Spinal cord (tissue), 10 donors: ENCODE measurements at places on chromosomes 5 and 9. TPM values are rescaled to one million over a fixed set of nuclear protein-coding genes. Genes with fewer than 3 reads are reported as not detected.

GRCh38 chr5:163622799-163623198, 117.4 kb downstream of the MAT2B start:
- H3K27ac ChIP-seq = no peak overlapping the region
- H3K36me3 ChIP-seq = no peaks in the 10 kb centered on the region
- H3K4me1 ChIP-seq = no peaks in the 10 kb centered on the region

DNA sequence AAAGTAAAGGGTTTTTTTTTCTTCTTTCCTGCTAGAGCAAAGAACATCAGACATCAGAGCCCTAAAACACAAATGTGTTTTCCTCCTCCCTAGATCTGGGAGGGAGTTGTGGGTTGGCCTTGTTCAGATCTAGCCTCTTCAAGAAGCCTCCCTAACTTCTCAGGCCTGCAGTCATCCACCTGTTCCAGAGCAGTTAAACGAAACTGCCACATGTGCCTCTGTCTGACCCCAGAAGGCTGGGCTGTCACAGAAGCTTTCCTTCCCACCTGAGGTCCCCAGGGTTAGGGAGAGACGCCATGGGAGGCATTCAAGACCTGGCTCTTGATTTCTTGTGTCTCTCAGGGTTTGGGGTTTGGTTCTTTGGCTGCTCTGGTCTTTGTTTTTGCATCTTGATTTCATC, 87.0 kb downstream of the DAB2IP start:
- H3K27me3 ChIP-seq = no peaks in the 10 kb centered on the region
- no peak overlapping the region for H3K27ac ChIP-seq
- peaks cover 63% of the 10 kb centered on the region for H3K4me1 ChIP-seq
- H3K4me3 ChIP-seq = no peak overlapping the region

DNA sequence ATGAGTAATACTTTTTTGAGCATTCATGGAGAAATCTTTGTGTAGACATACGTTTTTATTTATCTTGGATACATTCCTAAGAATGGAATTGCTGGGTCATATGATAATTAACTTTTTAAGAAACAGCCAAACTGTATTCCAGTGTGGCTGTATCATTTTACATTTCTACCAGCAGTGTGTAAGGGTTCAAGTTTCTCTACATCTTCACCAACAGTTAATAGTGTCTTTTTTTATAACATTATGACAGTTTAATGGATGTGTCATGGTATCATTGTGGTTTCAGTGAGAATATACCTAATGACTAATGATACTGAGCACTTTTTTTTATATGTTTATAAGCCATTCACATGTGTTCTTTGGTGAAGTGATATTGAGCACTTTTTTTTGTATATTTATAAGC, 52.4 kb downstream of the NIPBL start:
- H3K4me3 ChIP-seq = no peak overlapping the region
- no peaks in the 10 kb centered on the region for H3K36me3 ChIP-seq
- no peak overlapping the region for H3K27ac ChIP-seq
- H3K4me1 ChIP-seq = no peaks in the 10 kb centered on the region
- no peak for DNase-seq

DNA sequence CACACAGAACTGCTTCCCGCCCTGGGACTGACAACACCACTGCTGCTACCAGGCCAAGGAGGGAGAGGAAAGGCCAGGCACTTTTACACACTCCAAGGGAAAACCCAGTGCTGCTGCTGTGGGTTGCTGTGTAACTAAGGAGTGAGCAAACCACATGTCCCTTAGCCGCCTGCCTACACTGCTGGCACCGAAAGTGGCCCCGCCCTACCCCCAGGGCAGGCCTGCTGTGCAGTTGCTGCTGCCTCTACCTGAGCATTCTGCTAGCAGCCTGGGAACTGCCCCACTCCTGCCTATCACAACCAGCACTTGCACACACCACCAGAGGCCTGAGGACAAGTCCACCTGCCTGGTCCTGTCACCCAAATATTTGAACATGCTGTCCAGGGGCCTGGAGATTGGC, 740.9 kb downstream of the DTWD2 start:
- no peak overlapping the region for H3K27ac ChIP-seq
- H3K36me3 ChIP-seq = no peaks in the 10 kb centered on the region
- no peak overlapping the region for H3K4me3 ChIP-seq
- DNase-seq = no peak

DNA sequence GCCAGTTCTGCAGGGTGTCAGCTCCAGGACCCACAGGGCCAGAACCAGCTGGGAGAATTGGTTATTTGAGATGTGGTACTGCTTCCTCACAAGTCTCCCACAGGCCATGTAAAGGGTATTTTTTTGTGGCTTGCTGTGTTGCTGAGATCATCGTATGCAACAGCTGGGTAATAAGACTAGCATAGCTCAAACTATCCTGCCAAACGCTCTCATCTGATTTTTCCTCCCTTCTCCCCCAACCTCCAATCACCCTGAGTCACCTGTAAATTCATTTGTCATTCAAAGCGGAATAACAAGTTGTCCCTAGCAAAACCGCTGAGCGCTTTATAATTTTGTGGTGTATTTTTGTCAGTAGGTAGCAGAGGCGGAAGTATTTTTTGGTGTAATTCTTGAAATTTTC, 63.2 kb downstream of the NSG2 start:
- no peak overlapping the region for H3K27ac ChIP-seq
- peaks cover 37% of the 10 kb centered on the region for H3K4me1 ChIP-seq
- no peak for DNase-seq
- H3K36me3 ChIP-seq = peaks cover 18% of the 10 kb centered on the region
- no peaks in the 10 kb centered on the region for H3K27me3 ChIP-seq

GRCh38 chr9:87010626-87011025, 63.3 kb upstream of the GAS1 start:
- H3K36me3 ChIP-seq = no peaks in the 10 kb centered on the region
- no peak overlapping the region for H3K4me3 ChIP-seq
- H3K27me3 ChIP-seq = no peaks in the 10 kb centered on the region
- H3K27ac ChIP-seq = no peak overlapping the region
- DNase-seq = no peak

DNA sequence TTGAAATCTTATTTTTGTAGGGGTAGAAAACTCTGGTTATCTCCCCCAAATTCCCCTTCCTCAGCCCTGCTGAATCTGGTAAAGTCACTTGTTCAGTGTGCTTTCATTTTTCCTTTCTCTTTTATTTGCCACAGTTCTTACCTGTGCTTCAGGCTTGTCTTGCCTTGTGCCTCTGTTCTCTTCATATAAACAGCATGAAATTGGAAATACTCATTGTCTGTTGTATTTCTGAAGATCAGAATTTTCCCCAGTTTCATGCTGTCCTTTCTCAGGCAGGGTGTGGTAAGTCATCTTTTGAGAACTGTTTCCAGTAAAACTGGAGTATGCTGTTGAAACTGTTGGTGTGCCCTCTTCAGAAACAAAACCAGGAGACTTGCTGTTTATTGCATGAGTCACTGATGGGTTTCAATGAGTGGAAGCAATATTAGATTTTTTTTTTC, 7.0 kb downstream of the PAM start:
- H3K4me1 ChIP-seq = no peaks in the 10 kb centered on the region
- no peak overlapping the region for H3K4me3 ChIP-seq
- no peaks in the 10 kb centered on the region for H3K27me3 ChIP-seq
- no peak for DNase-seq

DNA sequence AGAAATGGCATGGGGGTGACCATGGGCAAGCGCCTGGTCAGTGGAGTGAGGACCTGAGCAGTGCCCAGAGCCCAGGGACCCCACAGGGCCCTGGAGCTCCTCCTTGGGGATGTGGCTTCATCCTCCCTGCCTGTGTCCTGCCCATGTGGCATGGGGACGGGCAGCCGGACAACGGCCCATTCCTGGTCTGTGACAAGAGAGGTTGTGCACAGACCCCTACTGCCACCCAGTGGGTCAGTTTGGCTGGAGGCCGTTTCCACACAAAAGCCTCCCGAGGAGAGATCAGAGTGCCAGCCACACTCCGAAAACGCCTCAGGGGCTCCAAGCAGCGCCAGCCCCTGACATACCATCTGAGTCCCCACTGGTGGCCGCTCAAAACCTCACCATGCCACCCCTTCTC, 19.8 kb downstream of the SLC6A18 start:
- no peak overlapping the region for H3K27ac ChIP-seq
- DNase-seq = no peak
- H3K27me3 ChIP-seq = peaks cover 27% of the 10 kb centered on the region
- peaks cover 17% of the 10 kb centered on the region for H3K4me1 ChIP-seq
- no peaks in the 10 kb centered on the region for H3K36me3 ChIP-seq

GRCh38 chr9:128104171-128104618, 23.3 kb downstream of the PTGES2 start:
- DNase-seq = no peak
- peaks cover 94% of the 10 kb centered on the region for H3K36me3 ChIP-seq
- H3K4me3 ChIP-seq = no peak overlapping the region

GRCh38 chr5:142156839-142157463, 48.4 kb downstream of the NDFIP1 start:
- no peak overlapping the region for H3K4me3 ChIP-seq
- H3K27me3 ChIP-seq = no peaks in the 10 kb centered on the region
- DNase-seq = no peak
- peaks cover 7% of the 10 kb centered on the region for H3K36me3 ChIP-seq
- H3K4me1 ChIP-seq = no peaks in the 10 kb centered on the region

GRCh38 chr9:75432386-75432785, 344.1 kb downstream of the OSTF1 start:
- H3K4me1 ChIP-seq = no peaks in the 10 kb centered on the region
- no peak overlapping the region for H3K4me3 ChIP-seq
- H3K36me3 ChIP-seq = no peaks in the 10 kb centered on the region
- H3K27ac ChIP-seq = no peak overlapping the region
- DNase-seq = no peak

DNA sequence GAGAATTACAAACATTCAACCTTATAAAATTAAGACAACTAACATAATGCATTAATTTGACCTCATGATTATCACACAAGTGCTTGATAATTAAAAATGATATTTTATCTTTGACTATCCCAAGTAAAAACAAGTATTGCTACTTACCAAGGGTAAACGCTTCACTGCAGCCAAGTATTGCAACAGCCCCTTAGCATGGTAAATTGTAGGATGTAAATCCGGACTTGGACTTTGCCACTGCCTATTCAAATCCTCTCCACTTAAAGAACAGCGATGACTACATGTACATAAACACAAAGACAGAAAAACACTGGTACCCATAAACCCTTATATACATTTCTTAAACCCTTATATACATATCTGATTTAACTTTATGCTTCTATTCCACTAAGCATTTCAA, 155.1 kb downstream of the AGTPBP1 start:
- no peak for DNase-seq
- no peaks in the 10 kb centered on the region for H3K4me1 ChIP-seq
- H3K36me3 ChIP-seq = no peaks in the 10 kb centered on the region

GRCh38 chr5:494667-495255, 29.5 kb downstream of the SLC9A3 start:
- DNase-seq = no peak
- peaks cover 5% of the 10 kb centered on the region for H3K36me3 ChIP-seq
- no peak overlapping the region for H3K4me3 ChIP-seq
- no peak overlapping the region for H3K27ac ChIP-seq

DNA sequence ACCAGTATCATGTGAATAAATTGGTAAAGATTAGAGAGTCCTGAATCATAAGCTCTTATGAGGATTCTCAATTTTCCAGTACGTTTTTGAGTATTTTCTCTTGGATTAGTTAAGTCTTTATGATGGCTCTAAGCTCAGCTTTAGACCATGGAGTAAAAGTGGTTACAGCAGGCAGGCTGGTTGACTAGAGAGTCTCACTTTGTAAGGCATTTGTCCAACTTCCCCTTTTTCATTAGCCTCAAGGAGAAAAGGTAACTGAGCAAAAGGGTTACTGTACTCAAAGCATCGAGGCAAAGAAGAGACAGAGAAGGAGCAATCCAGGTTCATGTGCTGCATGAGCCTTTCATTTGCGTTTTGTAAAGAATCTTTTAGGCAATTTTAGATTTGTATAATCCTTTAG, 8.5 kb downstream of the NOP16 start:
- H3K27me3 ChIP-seq = no peaks in the 10 kb centered on the region
- peaks cover 43% of the 10 kb centered on the region for H3K36me3 ChIP-seq
- H3K4me3 ChIP-seq = no peak overlapping the region
- no peak overlapping the region for H3K27ac ChIP-seq

- no peaks in the 10 kb centered on the region for H3K27me3 ChIP-seq
- H3K27ac ChIP-seq = no peak overlapping the region
- H3K4me3 ChIP-seq = no peak overlapping the region
- no peak for DNase-seq
Measured at GRCh38 chr9:116377179-116377798, 223.7 kb downstream of the PAPPA start.

DNA sequence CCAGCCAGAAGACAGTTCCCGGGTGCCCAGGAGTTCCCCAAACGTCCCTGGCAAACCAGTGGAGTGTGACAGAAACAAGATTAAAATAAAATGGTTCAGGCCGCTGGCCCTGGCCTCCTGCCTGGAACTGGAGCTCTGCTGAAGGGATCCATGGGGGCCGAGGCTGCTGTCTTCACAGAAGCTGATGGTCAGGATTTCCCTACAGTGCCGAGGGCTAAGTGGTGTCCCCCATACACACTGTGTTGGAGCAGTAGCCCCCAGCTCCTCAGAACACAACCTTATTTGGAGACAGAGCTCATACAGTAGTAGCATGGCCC, 55.9 kb downstream of the MRPL36 start:
- no peaks in the 10 kb centered on the region for H3K4me1 ChIP-seq
- no peak for DNase-seq
- H3K4me3 ChIP-seq = no peak overlapping the region
- no peaks in the 10 kb centered on the region for H3K27me3 ChIP-seq

GRCh38 chr9:130672466-130672865, 8.1 kb downstream of the PRDM12 start:
- no peak overlapping the region for H3K27ac ChIP-seq
- H3K4me3 ChIP-seq = no peak overlapping the region

GRCh38 chr5:37771203-37771611, 68.6 kb downstream of the GDNF start:
- no peak for DNase-seq
- H3K4me3 ChIP-seq = no peak overlapping the region
- no peaks in the 10 kb centered on the region for H3K27me3 ChIP-seq
- H3K4me1 ChIP-seq = no peaks in the 10 kb centered on the region
- H3K36me3 ChIP-seq = no peaks in the 10 kb centered on the region

DNA sequence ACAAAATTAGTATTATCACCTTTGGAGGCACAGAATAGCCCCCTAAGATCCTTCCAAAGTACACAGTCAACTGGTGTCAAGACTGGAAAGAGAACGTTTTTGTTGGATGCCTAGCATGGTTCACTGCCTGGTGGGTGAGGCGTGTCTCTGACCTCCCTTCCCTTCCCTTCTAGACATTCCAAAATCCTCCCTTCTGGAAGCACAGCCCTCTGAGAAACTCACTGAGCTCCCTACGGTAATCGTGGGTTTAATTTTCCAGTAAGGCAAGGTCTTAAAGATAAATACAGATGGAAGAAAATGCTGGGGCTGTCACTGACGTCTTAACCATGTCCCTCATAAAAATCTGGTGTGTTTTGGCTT, 138.8 kb downstream of the LIFR start:
- peak overlapping the region; percentile 62 for H3K27ac ChIP-seq
- no peak overlapping the region for H3K4me3 ChIP-seq
- no peaks in the 10 kb centered on the region for H3K36me3 ChIP-seq
- no peaks in the 10 kb centered on the region for H3K4me1 ChIP-seq

The WHRN gene
- polyA plus RNA-seq = 24.8 TPM

The MCIDAS gene
- not detected for polyA plus RNA-seq

The NUTM2F gene
- polyA plus RNA-seq = not detected

The EXOSC2 gene
- polyA plus RNA-seq = 46.1 TPM

The CDC25C gene
- polyA plus RNA-seq = 4.2 TPM

The SLC25A2 gene
- not detected for polyA plus RNA-seq

The CTNNAL1 gene
- 33.8 TPM for polyA plus RNA-seq

The NIM1K gene
- polyA plus RNA-seq = 18.0 TPM
